Amniotic epithelial cell (primary cell): ENCODE measurements at places on chromosomes 2 and 18.

GRCh38 chr2:162245781-162246180, 2.5 kb upstream of the FAP start:
- peak; percentile 87 for DNase-seq

- DNase-seq = no peak
Measured at GRCh38 chr18:22678486-22678885, 254.6 kb upstream of the RBBP8 start.

DNA sequence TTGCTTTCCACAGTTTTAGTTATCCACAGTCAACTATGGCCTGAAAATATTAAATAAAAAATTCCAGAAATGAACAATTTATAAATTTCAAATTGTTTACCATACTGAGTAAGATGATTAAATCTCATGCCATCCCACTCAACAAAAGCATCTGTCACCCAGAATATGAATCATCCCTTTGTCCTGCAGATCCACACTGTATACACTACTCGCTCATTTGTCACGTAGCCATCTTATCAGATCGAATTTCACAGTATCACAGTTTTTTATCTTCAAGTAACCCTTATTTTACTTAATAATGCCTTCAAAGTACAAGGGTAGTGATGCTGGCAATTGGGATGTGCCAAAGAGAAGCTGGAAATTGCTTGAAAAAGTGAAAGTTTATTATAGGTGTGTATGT, 291.8 kb upstream of the LRATD1 start:
- DNase-seq = no peak

DNA sequence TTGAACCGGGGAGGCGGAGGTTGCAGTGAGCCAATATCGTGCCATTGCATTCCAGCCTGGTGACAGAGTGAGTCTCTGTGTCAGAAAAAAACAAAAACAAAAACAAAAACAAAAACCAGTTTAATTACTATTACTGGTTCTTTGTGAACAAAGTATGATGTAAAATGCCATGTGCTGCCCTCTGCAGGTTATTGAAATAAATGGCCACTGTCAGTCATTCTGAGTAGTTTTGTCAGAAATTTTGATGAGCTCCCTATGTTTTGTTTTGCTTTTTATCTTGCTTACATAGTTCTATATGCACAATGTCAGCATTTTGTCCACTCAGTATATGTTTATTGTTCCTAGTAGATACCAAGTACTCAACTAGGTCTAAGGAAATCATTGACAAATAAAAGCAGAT, 423.6 kb upstream of the CHST9 start:
- DNase-seq = peak; percentile 10

GRCh38 chr18:55079481-55080355, 120.5 kb upstream of the CCDC68 start:
- no peak for DNase-seq
